HAP-1 (cell line): ENCODE measurements at places on chromosomes 6 and 20.

GRCh38 chr6:34642427-34642826 lies 54.1 kb downstream of the ILRUN start:
- no peak for DNase-seq

- no peak for DNase-seq
Measured at GRCh38 chr6:98292810-98293209, 541.6 kb upstream of the POU3F2 start.

GRCh38 chr20:53419693-53420460 lies 173.8 kb downstream of the ZNF217 start:
- DNase-seq, result no peak

DNA sequence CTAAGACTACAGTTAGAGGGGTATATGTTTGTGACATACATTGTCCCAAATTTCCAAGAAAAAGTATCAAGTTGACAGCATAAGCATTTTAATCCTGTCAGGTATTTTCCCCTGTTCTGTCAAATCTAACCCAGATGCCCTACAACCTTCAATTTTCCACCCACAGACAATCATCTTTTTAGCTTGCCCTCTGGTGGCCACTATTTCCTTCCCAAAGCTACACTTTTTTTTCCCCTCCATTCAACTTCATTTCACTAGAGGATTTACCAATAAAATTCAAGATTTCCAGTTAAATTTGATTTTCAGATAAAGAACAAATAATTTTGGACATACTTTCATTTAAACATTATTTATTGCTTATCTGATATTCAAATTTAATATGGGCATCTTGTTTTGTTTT lies 286.6 kb downstream of the TENT5A start:
- no peak for DNase-seq

- no peak for DNase-seq
Measured at GRCh38 chr6:5663259-5663658, 343.5 kb downstream of the NRN1 start.

DNA sequence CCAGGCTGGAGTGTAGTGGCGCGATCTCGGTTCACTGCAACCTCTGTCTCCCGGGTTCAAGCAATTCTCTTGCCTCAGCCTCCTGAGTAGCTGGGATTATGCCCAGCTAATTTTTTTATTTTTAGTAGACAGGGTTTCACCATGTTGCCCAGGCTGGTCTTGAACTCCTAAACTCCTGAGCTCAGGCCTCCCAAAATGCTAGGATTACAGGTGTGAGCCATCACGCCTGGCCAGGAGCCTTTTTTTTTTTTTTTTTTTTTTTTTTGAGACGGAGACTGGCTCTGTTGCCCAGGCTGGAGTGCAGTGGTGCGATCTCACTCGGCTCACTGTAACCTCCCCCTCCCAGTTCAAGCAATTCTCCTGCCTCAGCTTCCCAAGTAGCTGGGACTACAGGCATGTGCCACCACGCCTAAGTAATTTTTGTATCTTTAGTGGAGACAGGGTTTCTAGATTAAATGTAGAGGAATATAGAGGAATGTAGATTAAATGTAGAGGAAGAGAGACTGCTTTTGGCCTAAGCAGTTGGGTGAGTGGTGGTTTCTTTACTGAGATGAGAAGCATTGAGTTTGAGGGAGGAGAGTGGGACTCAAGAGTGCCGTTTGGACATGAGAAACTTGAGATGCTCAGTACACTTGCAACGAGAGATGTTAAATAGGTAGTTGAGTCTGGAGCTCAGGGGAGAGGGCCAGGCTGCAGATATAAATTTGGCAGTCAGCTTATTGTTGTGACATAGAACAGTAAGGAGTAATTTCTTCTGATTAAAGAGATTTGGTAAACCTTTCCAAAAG lies 16.7 kb downstream of the VAPB start:
- no peak for DNase-seq

- no peak for DNase-seq
Measured at GRCh38 chr6:741410-742339, 48.7 kb upstream of the EXOC2 start.

- DNase-seq, result no peak
Measured at GRCh38 chr6:50922579-50923525, 104.2 kb downstream of the TFAP2B start.

DNA sequence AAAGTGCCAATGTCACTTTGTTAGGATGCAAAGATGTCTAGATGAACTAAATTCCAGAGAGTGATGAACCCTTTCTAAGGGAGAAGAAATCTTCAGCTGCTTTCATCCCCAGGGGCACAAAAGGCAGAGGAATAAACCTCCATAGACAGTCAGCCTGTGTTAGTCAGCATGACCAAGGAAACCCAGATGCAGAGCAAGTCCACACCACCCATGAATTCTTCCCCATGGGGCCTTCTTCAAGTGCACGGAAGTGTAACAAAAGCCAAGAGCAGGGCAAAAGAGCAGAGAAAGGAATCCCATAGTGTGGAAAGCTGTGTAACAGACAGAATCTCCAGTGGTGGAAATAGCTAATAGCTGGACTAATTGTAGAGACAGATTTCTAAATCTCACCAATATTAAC lies 50.0 kb downstream of the DCDC2 start:
- no peak for DNase-seq

DNA sequence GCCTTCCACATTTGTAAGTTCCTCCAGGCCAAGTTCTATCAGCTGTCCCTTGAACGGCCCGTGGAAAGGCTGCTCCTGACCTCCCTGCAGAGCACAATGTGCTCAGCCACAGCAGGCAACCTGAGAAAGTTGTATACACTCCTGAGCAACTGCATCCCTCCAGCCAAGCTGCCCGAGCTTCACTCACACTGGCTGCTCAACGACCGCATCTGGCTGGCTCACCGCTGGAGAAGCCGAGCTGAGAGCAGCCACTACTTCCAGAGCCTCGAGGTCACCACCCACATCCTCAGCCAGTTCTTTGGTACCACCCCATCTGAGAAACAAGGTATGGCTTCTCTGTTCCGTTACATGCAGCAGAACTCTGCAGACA lies 2.1 kb downstream of the ZSWIM1 start:
- no peak for DNase-seq

- DNase-seq, result no peak
Measured at GRCh38 chr6:63899550-63899949, 263.9 kb downstream of the PHF3 start.

GRCh38 chr6:53290537-53291510 lies 57.9 kb downstream of the ELOVL5 start:
- DNase-seq, result no peak

- DNase-seq, result no peak
Measured at GRCh38 chr6:30687659-30688431, 1.4 kb upstream of the PPP1R18 start.

GRCh38 chr6:53412021-53412715 lies 63.4 kb upstream of the ELOVL5 start:
- no peak for DNase-seq

DNA sequence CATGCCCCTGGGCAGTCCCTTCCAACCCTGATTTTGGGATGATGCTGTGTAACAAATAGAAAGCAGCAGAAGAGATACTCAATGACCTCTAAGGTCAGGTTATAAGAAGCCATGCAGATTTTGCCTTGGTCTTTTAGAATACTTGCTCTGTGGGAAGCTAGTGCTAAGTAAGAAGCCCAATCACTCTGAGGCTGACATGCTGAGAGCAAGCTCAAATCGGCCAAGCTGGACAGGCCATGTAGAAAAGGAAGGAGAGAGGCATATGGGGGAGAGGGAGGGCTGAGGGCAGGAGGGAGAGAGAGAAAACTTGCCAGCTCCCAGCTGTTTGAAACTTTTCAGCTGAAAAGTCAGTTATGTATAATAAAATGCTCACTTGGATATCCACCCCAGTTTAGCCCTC lies 1021.6 kb upstream of the MAP3K7 start:
- DNase-seq, result no peak

GRCh38 chr6:20119485-20119884 lies 92.8 kb downstream of the MBOAT1 start:
- no peak for DNase-seq

DNA sequence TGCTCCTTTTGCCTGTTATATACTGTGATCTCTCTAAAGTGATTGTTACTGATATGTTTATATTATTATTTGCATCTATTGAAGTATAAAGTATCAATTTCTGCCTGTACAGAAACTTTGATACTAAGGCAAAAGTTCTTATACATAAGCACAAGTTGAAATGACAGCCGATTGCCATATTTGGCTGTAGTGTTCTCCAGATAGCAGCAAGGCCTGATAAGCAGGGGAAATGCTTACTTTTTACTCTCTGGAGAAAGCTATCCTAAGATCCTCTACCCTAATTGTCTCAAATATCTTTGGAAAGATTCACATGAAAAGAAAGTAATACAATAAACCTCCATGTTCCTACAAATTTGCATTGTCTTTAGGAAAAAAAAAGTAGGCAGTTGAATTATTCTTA lies 31.4 kb downstream of the SENP6 start:
- DNase-seq, result no peak

DNA sequence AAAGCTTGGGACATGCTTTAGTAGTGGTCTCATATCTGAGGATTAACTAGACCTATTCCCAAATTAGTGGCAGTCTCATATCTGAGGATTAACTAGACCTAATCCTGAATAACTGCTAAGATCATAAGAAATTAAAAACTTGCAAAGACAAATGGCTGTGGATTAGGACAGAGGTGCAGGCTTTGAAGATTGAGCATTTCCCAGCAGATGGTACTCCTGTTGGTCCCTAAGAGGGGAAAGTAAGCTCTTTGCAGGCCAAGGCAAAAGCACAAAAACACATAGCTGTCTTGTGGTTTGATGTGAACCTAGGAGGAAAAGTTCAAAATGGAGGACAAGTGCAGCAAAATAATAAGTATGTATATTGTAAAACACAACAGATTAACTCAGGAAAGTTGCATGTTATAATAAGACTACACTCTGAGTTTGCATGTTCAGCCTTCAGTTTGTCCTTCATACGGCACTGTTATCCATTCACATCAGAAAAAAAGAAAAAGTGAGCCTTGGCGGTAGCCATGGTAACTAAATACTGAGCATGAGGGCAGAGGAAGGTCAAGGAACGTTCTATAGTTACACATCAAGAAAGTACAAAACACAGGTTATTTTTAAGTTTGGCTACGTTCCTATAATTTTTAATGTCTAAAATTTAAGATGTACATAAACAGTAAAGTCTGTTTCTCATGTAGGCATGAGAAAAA lies 62.8 kb downstream of the FILIP1 start:
- DNase-seq, result no peak

DNA sequence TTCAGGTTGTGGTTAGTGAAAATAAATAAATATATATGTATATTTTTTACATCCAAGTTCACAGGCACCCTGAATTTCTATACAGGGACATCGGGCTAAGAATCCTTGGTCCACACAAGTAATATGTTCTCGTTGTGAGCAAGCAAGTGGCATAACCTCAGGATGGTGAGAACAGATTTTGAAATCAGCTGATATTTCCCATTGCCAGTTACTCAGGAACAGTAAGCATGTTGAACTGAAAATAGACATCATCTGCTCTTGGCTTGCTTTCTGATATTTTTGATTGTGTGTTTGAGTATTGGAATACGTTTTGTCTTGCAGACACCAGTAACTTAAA lies 87.7 kb downstream of the TRMT6 start:
- no peak for DNase-seq

DNA sequence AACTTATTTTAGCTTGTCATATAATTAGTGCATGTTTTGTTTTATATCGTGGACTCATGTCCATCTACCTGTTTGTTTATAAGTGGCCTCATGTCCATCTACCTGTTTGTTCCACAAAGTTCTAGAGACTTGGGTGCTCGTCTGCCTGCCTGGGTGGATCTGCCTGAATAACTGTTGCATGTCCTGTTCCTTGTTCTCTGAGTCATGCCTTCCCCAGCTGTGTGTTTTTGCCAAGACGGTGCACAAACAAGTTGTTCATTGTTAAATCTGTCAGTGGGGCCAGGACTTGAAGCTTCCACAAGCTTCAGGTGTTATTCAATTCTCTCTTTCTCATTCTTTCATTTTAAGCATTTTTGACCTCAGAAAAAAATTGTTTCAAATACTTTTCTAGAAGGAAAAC lies 358.0 kb upstream of the CITED2 start:
- no peak for DNase-seq

- no peak for DNase-seq
Measured at GRCh38 chr6:90066697-90067096, 172.4 kb downstream of the GJA10 start.

- no peak for DNase-seq
Measured at GRCh38 chr6:99885051-99885450, 109.0 kb downstream of the MCHR2 start.

GRCh38 chr6:161838306-161839035 lies 564.6 kb upstream of the AGPAT4 start:
- DNase-seq, result no peak

DNA sequence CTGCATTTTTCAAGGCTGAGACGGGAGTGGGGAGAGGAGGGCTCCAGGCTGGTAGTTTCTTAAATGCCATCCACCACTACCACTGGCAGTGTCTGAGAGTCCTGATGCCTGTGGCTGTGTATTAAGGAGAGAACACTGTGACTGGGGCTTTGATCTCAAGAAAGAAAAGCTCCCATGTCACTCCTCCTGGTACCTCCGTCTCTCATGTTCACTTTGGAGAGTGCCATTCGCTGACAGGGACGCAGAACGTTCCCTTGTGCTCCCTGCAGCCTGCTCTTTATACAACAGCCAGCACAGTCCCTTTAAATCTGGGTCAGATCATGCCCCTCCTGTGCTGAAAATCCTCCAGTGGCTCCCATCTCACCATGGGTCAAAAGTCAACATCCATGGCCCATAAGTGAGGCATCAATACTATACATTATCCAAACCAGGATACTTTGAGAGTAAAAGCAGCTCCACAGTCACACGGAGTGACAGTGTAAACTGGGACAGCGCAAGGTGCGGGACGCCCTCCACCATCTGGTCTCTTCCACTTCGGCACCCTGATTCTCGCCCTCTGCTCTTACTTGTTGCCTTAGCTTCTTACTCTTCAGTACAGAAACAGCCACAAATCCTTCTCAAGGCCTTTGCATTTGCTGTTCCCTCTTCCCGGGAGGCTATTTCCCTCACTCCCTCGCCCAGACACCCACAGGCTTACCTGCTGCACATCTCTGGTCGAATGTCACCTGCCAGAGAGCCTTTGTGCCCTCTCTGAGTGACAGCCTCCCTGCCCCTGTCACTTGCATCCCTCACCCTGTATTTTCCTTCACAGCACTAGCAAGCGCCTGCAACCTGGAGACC lies 20.0 kb downstream of the PDYN start:
- DNase-seq, result no peak

- DNase-seq, result no peak
Measured at GRCh38 chr6:152173957-152174356, 366.5 kb downstream of the ESR1 start.
